Stimulated activated CD4-positive, alpha-beta T cell treated with anti-CD3 and anti-CD28 coated beads, TNF-alpha, amount 100 ng/mL, for 4 hours (primary cell): ENCODE measurements at places on chromosomes 12 and 14.

DNA sequence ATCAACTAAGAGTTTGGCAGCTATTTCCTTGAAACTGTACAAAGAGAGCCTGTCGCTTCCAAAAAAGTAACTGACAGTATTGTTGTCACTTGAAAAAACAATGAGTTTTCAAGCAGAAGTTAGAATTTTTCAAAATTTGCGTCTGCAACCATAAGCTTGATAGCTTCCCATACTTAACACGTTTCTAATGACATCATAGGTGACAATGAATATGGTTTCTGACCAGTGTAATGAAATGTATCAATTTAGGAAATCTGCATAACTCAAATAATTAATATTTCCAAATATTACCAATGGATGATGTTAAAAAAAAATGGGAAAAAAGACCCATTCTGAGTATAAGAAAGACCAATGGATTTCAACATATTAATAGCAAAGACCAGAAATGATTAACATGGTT, 165.4 kb upstream of the CRY1 start:
- DNase-seq, result no peak

DNA sequence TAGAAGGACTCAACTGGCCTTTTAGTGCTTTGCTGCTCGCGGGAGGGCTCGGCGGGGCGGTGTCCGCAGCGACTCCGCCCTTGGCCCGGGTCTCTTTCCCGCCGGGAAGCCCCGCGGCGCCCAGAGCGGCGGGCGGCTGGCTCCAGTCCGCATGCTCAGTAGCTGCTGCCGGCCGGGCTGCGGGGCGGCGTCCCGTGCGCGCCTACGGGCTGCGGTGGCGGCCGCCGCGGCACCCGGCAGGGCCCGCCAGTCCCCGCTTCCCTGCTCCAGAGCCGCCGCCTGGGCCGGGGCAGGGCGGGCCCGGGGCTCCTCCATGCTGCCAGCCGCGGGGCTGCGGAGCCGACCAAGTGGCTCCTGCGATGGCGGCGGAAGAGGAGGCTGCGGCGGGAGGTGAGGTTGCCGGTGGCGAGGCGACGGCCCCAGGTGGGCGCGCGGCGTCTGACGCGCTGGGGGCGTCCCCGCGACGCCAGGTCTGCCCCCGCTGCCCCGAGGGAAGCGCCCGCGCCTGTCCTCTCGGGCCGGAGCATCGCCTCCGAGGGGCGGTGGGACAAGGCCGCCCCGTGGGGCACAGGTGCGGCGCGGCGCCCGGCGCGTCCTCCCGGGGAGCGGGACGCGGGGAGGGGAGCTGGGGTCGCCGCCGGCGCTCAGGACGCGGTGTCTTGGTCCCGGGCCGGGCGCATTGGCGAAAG, at the start of gene BMAL2:
Gene BMAL2 (plus strand): TSS at position 123 of the 689 bp plus-strand sequence. CDS start 237 bp downstream, at position 360.
- DNase-seq, result no peak

GRCh38 chr14:45114327-45114726, 20.0 kb downstream of the FKBP3 start:
- DNase-seq, result no peak

DNA sequence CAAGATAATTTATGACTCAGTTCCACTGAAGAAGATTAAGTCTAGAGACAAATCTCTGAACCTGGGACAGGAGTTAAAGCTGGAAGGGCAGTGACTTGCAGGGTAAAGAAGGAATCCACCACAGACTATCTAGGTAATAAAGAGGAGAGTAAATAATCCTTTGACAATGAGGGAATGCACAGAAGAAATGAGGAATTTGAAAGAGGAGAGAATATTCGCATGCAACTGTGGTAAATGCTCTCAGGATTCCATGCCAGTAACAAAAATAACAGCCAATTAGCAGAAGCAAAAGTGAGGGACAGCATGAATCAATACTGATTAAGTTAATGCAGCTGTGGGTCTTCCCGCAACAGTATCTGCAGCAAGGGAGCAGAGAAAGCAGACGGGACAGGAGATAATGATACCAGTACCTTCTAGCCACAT, 77.0 kb downstream of the KITLG start:
- no peak for DNase-seq

GRCh38 chr12:91307957-91308670, 125.5 kb upstream of the DCN start:
- no peak for DNase-seq

DNA sequence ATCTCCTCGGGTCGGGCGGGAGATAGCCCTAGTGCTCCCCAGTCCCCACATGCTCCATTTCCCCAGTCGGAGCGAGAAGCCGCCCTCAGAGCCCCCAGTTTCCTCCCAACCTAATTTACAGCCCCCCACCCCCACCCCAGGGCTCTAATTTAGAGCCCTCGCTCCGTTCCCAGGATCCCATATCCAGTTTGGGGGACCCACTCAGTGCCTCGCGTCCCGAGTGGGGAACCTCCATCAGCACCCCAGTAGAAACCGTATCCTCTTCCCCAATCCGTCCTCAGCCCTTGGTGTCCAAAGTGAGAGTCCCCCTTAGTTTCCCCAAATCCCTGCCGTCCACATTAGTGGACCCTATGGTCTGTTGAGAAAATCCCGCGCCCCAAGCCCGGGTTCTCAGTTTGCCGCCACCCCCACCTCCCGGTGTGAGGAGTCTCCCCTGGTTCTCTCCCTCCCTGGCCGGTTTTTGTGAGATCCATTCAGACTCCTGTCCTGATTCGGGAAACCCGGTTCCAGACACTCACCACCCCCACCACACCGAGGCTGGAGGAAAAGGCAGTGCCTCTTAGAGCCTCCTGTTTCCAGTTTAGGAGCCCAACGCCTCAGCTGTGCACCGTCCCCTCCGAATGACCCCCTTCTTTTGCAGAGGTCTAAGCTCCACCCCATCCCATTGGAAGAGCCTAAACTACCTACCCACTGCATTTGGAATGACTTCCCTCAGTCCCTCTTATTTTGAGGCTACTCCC, 809 bp upstream of the MSI1 start:
- no peak for DNase-seq

- DNase-seq, result no peak
Measured at GRCh38 chr12:46089414-46090162, 99.2 kb upstream of the SCAF11 start.

DNA sequence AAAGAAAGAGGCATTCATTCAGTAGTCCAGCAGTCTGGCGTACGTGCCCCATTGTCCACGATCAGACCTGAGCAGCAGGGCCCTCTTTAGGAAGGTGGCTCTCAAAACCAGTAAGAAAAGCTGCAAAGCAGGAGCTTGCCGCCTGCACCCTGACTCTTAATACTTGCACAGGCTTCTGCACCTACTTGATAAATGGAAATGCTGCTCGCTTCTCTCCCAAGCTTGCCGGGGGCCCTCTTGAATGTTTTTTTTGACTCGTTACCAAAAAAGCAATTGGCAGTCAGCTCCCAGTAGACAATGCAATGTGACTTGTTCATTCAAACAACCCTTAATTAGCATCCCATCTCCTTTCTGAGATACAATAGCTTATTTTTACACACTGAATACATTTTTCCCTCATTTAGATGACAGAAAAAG, 27.2 kb upstream of the PTPRB start:
- no peak for DNase-seq

DNA sequence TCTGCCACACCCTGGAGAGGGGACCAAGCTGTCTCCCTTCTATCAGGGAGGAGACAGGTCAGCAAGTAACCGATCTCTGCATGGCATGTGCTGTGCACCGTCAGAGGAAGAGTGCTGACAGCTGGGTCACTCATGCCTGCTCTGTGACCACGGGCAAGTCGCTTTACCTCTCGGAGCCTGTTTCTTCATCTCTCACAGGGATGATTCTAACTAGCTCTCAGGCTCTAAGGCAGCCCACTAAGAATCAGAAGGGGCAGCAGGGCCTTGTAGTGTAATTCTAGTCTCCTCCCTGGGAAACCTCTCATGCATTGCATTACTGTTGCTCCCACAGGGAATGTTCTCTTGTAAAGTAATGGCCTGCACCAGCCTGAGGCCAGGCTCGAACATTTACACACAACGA, 11.9 kb downstream of the CD9 start:
- DNase-seq, result no peak

DNA sequence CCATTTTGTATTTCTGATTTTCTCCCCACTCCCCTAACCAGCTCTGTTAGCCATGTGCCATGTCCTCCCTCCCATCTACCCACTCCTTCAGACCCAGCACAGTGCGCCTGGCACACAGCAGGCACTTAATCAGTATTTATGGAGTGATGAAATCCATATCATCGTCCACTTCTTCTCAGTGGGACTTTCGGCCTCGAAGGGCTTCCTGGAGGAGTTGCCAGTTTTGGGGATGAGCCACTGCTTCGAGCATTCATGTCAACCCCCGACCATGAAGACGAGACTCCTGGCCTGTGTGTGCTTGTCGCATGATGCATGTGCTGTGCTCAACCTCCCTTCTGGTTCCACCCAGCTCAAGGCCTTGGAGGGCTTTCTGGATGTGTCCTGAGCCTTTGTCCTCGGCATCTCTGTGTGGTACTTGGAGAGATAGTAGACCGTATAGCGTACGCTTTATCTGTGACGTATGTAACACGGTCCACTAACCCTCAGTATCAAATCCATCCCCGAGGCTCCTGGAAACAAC, 119.5 kb upstream of the RTL1 start:
- no peak for DNase-seq

GRCh38 chr12:124538194-124539082, 29.0 kb downstream of the NCOR2 start:
- DNase-seq, result no peak

- DNase-seq, result no peak
Measured at GRCh38 chr12:46788072-46788887, 37.5 kb downstream of the SLC38A4 start.

DNA sequence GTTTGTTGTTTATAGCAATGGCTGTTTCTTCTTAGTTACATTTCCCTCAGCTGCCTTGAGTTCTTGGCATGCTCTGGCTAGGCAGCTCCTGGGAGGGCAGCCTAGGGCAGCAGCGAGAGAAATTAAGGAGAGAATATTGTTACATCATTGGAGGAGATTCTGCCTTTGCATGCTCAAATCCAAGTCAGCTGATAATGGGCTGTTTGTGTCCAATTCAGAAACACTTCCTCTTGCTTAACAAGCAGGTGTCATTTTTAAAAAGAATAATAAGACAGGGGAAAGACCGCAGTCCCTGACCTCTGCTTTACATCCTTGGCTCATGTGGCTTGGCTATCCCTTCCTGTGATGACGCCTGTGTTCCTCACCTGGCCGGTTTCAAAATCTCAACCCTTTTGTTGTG, 76.9 kb downstream of the ESR2 start:
- no peak for DNase-seq

DNA sequence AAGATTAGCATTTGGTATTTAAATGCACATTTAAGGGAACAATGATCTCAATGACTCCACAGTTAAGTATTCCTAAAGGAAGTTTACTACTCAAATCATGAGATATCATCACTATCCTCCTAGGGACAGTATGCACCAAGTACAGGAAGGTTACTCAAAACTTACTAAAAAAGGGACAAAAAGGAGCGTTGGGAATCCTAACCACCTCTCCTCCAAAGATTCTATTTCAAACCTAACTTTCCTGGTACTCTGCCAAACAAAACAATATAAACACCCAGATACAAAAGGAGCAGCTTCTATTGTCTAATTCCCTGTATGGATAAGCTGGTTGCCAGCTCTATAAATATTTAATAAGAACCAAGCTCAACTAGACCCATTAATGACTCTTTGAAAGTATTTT, 377.7 kb downstream of the NUAK1 start:
- no peak for DNase-seq

- no peak for DNase-seq
Measured at GRCh38 chr12:67540920-67541624, 107.5 kb upstream of the DYRK2 start.

DNA sequence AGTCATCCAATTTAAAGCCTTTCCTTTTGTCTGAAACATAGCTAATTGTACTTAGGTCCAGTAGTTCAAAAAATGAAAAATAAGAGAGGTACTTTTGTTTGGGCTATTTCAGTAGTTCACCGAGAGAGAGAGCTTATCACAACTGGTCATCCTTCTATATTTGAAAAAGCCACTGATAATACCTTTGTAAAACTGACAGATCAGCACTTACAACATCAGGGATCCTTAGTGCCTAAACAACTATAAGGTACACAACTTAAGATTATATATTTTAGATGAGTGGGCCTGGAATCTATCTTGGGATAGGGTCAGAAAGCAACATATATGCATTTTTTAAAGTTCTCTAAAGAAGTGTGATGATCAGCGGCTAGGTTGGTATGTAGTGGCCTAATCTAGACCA, 97.9 kb downstream of the SOX5 start:
- DNase-seq, result no peak

GRCh38 chr12:80001562-80001961, 66.7 kb upstream of the PPP1R12A start:
- no peak for DNase-seq

- no peak for DNase-seq
Measured at GRCh38 chr12:47736877-47737676, 11.8 kb upstream of the ENDOU start.

GRCh38 chr12:80170915-80171314, 71.6 kb downstream of the OTOGL start:
- DNase-seq, result no peak

DNA sequence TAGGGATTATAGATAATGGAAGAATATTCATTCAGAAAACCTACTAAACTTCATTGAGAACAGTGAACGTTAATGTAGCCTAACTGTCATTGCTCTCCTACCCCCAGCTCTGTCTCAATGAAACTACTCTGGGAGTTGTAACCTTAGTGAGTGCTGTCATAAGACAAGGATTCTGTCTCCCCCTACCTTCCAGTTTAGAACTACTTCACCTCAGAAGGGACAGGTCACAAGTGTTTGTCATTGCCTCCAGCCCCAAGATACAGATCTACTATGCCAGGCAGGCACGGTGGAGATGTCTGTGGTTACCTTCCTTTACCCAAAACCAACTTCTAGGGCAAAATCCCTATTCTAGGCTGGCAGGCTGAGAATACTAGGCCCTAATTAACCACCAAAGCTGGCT, 833.1 kb upstream of the SEL1L start:
- no peak for DNase-seq

- DNase-seq, result no peak
Measured at GRCh38 chr14:38090506-38090905, 117.2 kb upstream of the SSTR1 start.

DNA sequence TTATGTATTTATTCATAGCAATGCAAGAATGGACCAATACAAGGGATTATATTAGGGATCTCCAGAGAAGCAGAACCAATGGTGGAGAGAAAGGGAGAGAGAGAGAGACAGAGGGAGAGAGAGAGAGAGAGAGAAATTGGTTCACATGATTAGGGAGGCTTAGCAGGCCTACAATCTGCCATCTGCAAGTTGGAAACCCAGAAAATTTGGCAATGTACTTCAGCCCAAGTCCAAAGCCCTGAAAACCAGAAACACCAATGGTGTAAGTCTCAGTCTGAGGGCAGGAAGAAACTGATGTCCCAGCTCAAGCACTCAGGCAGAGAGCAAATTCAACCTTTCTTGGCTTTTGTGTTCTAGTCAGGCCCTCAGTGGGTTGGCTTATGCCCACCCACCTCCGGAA, 48.7 kb upstream of the CMKLR1 start:
- no peak for DNase-seq
